Cardiac septum (tissue), 1 donor: ENCODE measurements at places on chromosomes 2 and 18. TPM values are rescaled to one million over a fixed set of nuclear protein-coding genes. Genes with fewer than 3 reads are reported as not detected.

- DNase-seq, result no peak
Observed at GRCh38 chr2:122033778-122034177, 278.3 kb downstream of the TSN start.

- DNase-seq, result no peak
Observed at GRCh38 chr2:106185475-106186184, 8.5 kb downstream of the UXS1 start.

DNA sequence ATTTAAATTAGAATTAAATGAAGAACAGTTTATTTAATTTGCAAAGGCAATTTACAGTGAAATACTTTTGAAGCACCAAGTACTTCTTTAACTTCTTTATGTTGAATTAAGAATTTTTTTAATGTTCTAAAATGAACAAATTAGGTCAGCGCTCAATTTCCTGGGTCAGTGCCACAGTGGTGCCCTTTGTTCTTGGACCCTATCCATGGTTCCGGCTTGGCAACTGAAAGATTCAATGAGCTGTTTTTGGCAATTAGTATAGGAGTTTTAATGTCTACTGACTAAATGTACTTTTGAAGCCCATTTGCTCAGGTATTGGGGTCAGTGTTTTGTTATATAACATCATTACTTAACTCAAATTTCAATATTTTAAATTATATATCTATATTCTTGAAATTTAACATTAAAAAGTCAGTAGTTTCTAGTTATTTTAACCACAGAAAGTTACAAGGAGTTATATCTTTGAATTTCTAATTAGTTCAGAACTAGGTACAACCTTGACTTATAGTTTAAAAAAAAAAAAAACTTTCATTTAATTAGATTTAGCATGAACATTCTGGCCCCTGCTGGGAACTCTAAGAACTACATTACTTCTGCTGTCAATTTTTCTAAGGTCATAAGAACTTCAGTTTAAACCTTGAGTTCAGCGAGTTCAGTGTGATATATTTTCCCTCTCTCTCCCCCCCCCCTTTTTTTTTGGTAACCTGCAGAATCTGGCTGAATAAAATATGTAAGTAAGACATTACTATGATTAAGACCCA lies 7.6 kb upstream of the MSTN start:
- no peak for DNase-seq

GRCh38 chr2:65358678-65359400 lies 73.6 kb downstream of the SPRED2 start:
- DNase-seq, result no peak

- DNase-seq, result no peak
Observed at GRCh38 chr2:238376884-238377391, 49.8 kb upstream of the ASB1 start.

- no peak for DNase-seq
Observed at GRCh38 chr2:149544692-149545091, 42.9 kb downstream of the MMADHC start.

Gene RNF125
- 1.5 TPM for total RNA-seq

Gene SERPINB10
- total RNA-seq, result not detected
